ENCODE measurements at places on chromosomes 3 and 15.

- DNase-seq: no peak
Measured at GRCh38 chr3:11394392-11394791, 122.2 kb downstream of the ATG7 start.

DNA sequence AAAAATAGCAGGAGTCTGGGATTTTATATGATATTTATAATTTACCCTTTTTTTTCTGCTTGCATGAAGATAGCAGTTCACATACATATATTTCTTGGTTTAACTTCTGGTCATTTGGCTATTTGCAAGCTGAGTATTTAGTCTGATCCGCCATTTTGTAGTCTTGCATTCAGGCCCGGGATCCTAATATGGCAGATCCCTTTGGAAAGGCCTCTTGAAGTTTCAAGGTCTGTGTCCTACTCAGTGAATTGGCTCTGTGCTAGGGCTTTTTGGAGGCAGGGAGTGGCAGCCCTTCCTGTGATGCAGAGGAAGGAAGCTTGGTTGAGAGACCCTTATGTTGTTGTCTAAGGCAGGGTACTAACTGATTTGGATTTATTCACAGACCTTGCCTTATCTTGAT, 2.9 kb downstream of the SNRPN start:
- no peak for DNase-seq

GRCh38 chr15:67127965-67128364, 62.6 kb downstream of the SMAD3 start:
- no peak for DNase-seq

- DNase-seq: no peak
Measured at GRCh38 chr3:14862661-14863230, 44.0 kb downstream of the FGD5 start.

DNA sequence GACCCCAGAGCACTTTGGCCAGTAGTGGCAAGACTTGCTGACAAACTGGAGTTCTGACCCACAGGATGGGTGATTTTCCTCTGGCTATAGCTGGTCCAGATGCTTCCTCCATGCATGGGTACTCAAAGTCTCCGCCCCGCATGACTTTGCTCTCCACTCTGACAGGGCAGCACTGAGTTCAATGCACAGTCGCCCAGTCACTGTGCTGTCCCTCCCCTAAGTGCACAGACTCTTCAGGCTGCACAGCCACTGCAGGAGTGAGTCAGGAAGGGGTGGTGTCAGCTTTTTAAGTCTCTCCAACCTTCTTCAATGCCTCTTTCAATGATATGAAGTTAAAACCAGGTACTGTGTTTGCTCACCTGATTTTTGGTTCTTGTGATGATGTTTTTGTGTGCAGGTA, 17.8 kb downstream of the TEX9 start:
- DNase-seq: no peak

DNA sequence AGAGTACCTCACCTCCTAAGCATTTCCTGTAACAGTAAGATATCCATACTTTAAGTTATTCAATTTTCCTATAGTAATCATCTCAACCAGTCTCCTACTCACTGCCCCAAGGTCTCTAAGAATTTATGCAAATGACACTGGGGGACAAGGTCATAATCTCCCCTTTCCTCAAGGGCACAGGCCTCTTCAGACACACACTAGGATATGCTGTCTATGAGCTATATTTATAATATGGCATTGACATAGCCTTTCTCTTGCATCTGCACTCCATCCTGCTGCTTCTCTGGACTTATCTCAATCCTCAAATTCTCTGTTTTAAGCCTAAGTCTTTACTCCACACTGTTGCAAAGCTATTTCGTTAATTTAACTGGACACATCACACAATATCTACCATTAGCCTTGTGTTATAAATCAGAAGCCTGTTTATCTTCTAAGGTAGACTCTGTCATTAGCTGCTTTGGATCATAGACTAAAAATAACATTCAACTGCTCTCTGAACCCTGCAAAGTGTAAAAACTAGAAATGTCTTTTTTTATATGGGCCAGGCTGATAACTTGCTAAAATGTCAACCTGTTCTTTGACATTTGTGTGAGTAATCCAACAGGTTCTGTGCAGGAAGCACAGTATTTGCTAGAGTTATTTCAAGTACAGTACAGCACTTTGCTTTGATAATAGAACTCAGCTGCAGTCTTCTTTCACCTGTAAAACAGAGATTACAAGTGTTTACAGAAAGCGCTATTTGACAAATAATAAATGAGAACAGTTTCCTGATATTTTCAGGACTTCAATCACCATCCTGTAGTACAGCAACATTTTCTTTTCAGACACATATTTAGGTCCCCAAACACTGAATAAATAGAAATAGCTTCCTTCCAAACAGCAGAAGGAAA, 17.8 kb upstream of the SEC62 start:
- DNase-seq: no peak

DNA sequence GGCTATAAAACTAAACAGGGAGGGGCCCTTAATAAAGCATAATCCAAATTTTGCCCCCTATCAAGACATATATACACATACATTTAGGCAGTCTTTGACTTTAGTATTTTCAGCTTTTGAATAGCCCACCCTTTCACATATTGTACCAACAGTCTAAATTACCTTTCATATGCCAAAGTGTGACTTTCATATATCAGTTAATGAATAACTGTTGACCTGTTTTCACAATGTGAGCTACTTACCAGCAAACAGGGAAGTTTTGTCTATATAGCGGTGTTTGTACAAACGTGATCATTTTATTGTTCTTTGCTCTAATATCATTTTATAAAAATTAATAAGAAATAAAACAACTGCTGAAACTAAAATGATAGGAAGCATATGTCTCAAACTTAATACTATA, 28.0 kb downstream of the CEP152 start:
- DNase-seq: no peak
